ENCODE measurements at places on chromosomes 3 and 15.

GRCh38 chr15:91255670-91256192 lies 155.7 kb downstream of the SV2B start:
- peak; percentile 69 for DNase-seq

DNA sequence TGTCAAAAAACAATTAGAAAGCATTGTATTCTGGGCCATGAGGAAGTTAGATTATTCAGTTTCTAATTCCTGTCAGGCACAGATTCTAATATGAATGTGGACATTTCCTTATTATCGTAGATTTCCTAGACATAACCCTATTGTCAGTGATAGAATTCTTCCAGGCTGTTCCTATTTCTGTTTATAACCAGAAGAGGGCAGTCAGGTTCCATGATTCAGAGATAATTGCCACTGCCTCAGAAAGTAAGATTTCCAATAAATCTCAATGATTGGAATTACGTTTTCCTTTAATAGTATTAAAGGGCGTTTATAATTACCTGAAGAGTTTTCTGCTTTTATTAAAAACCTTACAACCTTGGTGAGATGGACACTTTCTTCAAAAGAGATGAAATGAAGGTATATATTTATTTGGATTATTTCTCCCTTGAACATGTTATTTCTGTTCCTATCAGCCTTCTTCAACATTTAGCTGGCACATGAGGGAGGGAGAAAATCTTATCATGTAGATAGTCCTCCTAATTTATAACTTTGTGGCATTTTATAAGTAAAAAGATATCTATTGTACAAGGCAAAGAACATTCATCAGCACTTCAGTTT lies 439.2 kb downstream of the MCTP2 start:
- DNase-seq, result peak; percentile 38

DNA sequence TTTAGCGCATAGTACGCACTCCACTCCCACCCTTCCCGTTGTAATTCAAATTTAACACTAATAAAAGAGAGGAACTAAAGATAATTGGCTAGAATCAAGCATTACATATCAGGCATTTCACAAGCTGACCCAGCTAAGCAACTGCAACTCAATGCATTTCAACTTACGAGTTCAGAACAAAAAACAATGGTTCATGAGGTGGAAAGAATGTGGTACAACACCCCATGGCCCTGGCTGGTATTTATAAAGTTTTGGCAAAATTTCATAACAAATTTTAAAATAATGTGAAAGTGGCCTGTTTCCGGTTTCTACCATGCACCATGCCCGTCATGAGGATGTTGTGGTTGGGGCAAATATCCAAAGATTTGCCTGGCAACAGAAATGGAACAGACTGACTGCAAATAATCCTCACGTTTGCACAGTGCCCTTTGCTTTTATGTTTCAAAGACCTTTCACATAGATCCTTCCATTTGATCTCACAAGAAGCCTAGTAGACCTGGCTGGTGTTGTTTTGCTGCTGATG lies 455.3 kb upstream of the NR2F2 start:
- peak; percentile 71 for DNase-seq

- DNase-seq, result no peak
Measured at GRCh38 chr15:88987934-88988671, 74.9 kb upstream of the MFGE8 start.

- peak; percentile 19 for DNase-seq
Measured at GRCh38 chr15:41921639-41922038, 27.8 kb upstream of the SPTBN5 start.

DNA sequence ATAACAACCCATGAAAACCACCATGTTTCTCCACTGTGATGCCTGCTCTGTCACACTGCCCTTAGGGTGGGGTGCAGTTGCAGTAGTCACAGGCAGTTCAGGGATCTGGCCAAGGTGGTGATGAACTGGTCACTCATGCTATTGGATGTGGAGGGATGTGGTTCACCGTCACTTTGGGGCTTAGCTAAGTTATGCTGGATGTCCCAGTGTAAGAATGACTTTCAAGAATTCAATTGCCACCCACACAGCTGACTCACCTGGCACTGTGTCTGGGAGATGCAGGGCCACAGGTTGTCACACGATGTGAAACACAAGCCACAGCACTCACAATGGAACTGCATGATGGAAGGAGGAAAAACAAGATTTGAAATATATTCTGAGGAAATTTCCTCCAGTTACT lies 146.1 kb upstream of the CTNNB1 start:
- no peak for DNase-seq

- DNase-seq, result no peak
Measured at GRCh38 chr15:62550106-62550505, 385.0 kb upstream of the C2CD4B start.

DNA sequence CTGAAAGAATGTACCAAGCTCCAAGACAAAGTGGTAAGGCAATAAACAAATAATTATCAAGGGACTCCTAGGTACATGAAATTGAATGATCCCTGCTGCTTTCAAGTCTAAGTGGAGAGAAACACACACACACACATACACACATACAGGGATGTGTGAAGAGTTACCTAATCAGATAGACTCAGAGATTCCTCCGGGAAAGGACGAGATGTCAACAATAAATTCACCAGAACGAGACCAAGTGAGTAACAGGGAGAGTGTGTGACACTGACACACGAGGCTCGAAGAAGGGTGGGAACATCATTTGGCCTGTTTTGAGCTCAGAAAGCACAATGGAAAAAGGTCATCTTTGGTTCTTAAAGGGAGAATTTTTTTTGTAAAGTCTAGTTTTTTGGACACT lies 13.4 kb downstream of the LRIG1 start:
- no peak for DNase-seq
